ENCODE measurements at places on chromosomes 7 and 10.
A peak's percentile ranks its signal among the peaks of the same experiment; 100 is the strongest.

DNA sequence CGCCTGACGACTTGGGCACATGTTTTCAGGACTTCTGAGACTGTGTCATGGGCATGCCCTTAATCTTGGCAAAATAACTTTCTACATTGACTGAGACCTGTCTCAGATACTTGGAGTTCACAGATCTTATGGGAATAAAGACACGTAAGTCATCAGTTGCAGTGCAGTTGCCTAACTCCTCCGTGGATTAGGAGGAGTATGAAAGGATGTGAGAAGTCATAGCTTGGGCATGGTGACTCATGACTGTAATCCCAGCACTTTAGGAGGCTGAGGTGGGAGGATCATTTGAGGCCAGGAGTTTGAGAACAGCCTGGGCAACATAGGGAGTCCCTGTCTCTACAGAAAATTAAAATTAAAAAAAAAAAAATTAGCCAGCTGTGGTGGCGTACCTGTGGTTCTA lies 49.6 kb downstream of the EXOC6 start:
- H3K27me3 ChIP-seq, result no peaks in the 10 kb centered on the region
- no peak overlapping the region for H3K4me3 ChIP-seq
- no peaks in the 10 kb centered on the region for H3K36me3 ChIP-seq
- no peak for DNase-seq

- H3K27me3 ChIP-seq, result no peaks in the 10 kb centered on the region
- DNase-seq, result no peak
Observed at GRCh38 chr10:121104476-121105111, 253.4 kb downstream of the WDR11 start.

DNA sequence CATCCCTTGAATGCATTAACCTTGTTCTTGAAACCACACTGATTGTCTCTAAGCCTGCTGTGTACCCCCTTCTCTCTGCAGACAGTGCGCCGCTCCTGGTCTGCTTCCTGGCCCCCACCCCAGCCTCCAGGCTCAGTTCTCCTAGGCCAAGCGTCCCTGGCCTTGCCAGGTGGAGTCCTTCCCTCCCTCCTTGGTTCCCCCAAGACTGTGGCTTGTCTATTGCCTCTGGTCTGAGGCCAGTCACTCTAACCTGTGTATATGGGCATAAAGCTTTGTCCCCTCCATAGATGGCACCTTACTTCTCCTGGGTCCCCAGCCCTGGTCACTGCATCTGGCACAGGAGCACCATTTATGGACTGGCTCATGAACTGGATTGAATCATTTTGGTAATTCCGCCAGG lies 133.5 kb upstream of the EEPD1 start:
- no peak overlapping the region for H3K27ac ChIP-seq
- H3K36me3 ChIP-seq, result no peaks in the 10 kb centered on the region
- H3K4me3 ChIP-seq, result no peak overlapping the region
- no peaks in the 10 kb centered on the region for H3K27me3 ChIP-seq

- peaks cover 27% of the 10 kb centered on the region for H3K27me3 ChIP-seq
- peak within 1 kb of the TSS; percentile 81 for H3K4me3 ChIP-seq
- H3K27ac ChIP-seq, result peak within 1 kb of the TSS; percentile 90
- H3K4me1 ChIP-seq, result peaks cover 26% of the 10 kb centered on the region
- DNase-seq, result peak; percentile 77
Observed at GRCh38 chr10:92689663-92690210, at the start of gene HHEX. Gene HHEX, plus strand, starts transcription at chr10:92689955. Its CDS starts 32 bp downstream, at chr10:92689987.

- peaks cover 14% of the 10 kb centered on the region for H3K4me1 ChIP-seq
- no peaks in the 10 kb centered on the region for H3K36me3 ChIP-seq
- H3K4me3 ChIP-seq, result no peak overlapping the region
- peaks cover 61% of the 10 kb centered on the region for H3K27me3 ChIP-seq
- H3K27ac ChIP-seq, result no peak overlapping the region
Observed at GRCh38 chr7:1285556-1286301, 53.1 kb downstream of the UNCX start.

DNA sequence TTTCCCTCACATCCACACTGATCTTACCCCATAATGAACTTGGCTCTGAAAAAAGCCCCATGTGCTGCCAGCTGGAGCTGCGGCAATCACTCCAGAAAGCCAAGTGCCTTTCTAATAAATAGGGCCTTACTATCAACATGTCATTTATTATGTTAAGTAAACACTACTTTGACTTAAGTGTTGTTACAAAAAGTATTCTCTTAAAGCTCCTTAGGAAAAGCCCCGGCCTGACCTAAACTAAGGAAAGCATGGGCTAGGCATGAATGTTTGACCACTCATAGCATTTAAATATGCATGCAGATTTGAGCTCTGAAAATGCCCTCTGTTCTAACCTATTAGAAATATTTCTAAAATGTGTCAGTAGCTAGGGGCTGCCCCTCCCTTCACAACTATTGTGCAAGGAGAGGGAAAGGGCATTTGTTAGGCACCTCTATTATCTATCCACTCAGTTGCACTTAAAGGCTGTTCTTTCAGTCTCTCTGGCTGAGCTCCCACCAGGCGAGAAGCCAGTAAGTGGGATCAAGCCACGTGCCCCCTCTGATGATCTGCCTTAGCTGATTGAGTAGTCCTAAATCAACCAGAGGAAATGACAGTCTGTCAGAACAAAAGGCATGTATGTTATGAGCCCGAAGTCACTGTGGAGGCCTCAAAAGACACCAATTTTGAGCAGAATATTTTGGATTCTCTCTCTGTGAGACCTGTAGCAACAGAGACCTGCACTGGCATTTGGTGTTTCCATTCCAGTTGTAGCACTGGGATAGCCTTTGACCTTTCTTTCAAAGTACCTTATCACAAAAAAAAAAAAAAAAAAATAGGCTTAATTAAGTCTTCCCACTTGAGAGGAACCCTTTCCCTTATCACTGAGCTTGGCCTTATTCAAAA lies 77.1 kb downstream of the ITGB8 start:
- peaks cover 12% of the 10 kb centered on the region for H3K4me1 ChIP-seq
- H3K36me3 ChIP-seq, result no peaks in the 10 kb centered on the region
- peak; percentile 63 for DNase-seq
- H3K27ac ChIP-seq, result no peak overlapping the region

DNA sequence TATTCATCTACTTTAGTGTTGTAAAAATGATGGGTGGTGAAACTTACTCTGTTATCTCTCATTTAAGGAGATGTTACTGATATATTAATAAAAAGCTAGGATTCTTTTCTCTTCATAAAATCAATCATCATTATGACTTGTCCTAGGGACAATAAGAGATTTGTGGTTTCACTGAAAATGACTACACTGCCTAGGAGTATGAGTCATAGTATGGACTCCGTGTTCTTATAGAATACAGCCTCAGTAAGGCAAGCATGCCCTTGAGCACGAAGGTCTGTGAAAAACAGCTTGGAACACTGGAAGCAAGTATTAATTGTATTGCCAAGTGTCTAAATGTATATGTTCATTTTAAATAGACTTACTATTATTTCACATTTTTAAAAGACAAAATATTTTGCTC lies 749.2 kb upstream of the PCDH15 start:
- no peaks in the 10 kb centered on the region for H3K27me3 ChIP-seq
- H3K36me3 ChIP-seq, result no peaks in the 10 kb centered on the region
- no peak overlapping the region for H3K27ac ChIP-seq
- no peaks in the 10 kb centered on the region for H3K4me1 ChIP-seq

DNA sequence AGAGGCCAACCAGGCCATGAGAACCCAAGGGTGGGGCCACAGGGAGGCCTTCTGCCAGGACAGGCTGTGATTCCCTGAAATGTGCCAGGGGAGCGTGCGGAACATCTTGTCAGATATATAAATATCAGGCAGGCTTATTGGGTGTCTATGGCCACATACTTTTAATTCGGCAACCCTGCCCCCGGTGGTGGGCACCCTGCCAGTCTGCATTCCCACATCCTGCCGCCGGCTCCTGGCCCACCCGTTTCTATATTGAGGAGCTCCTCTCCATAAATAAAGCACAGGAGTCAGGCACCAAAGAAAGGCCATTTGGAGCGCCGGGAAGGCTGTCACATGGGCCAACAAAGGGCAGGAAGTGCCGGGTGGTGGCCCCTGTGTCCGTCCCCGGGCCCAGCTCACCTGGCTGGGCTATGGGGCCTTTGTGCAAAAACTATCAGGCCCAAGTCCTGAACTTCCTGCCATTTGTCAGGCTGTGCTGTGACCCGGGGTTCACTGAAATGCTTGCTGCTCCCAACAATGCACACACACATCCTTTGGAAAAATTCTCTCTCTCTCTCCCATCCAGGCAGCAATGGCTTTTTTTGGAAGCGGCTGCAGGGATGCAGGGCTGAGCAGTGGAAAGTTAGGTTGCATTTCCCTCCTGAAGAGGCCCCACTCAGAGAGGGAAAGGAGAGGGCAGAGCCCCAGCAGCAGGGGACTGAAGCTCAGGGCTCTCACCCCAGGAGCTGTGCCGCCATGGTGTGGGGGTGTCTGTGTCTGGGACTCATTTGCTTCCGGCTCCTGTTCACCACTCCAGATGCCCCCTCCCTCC lies 25.0 kb upstream of the PODXL start:
- no peaks in the 10 kb centered on the region for H3K36me3 ChIP-seq
- H3K4me1 ChIP-seq, result peaks cover 12% of the 10 kb centered on the region
- no peaks in the 10 kb centered on the region for H3K27me3 ChIP-seq
- DNase-seq, result peak; percentile 70
- H3K4me3 ChIP-seq, result no peak overlapping the region

GRCh38 chr10:121065330-121065729 lies 214.2 kb downstream of the WDR11 start:
- no peaks in the 10 kb centered on the region for H3K27me3 ChIP-seq
- peaks cover 1% of the 10 kb centered on the region for H3K4me1 ChIP-seq
- no peak overlapping the region for H3K4me3 ChIP-seq
- H3K36me3 ChIP-seq, result no peaks in the 10 kb centered on the region
- H3K27ac ChIP-seq, result no peak overlapping the region
- DNase-seq, result no peak

DNA sequence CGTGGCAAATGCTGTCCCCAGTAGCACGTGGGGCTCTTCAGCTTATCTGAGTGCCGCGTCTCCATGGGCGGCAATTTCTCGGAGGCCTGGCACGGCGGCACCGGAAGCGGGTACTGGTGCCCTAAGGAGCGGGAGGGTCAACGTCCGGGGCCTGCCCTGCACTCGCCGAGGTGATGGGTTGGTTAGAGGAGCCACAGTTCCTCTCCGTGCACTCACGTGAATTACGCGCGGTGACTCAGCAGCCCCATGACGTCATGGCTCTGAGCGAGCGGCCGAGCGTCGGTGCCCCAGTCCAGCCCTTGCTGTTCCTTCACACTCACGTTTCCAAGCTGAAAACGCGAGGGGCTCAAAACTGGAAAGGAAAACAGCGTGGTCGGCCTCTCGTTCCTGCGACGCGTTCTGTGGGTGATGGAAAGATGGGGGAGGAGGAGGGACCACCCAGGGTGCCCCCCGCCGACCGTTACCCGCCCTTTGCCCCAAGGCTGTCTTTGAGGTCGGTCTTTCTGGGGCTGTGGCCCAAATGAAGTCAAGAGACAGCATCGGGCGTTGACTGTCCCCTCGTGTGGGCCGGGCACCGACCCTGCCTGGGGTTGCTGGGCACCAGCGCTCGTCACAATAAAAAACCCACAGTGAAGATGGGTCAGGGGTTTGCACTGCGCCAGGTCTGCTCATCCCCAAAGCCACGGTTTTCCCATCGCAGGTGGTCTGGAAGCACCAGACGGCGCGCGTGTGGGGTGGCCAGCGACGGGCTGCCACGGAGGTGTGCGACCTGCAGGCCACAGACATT lies 70.4 kb upstream of the CFAP46 start:
- no peak overlapping the region for H3K27ac ChIP-seq
- no peaks in the 10 kb centered on the region for H3K27me3 ChIP-seq
- H3K4me1 ChIP-seq, result no peaks in the 10 kb centered on the region

DNA sequence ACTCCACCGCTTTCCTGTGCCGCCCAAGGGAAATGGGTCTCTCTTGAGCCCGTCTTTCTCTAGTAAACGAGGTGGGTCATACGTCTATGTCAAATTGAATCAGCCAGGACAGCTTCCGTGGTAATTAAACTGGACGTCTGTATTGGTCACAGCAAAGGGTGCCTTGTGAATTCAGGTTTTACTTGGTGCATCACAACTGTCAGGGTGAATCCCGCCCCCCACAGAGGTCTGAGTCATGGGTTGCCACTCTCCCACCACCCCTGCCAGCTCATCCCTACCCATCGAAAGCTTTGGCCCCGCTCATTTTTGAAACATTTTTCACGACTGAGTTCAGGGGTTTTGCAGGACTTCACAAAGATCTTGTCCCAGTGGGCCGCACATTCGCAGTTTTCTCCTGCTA lies 8.0 kb upstream of the SP8 start:
- H3K27me3 ChIP-seq, result peaks cover 76% of the 10 kb centered on the region
- H3K4me3 ChIP-seq, result no peak overlapping the region
- no peak overlapping the region for H3K27ac ChIP-seq

- DNase-seq, result no peak
- H3K36me3 ChIP-seq, result no peaks in the 10 kb centered on the region
- H3K4me1 ChIP-seq, result peaks cover 9% of the 10 kb centered on the region
- no peak overlapping the region for H3K27ac ChIP-seq
- no peak overlapping the region for H3K4me3 ChIP-seq
- H3K27me3 ChIP-seq, result no peaks in the 10 kb centered on the region
Observed at GRCh38 chr7:80731281-80731680, 92.8 kb downstream of the CD36 start.

DNA sequence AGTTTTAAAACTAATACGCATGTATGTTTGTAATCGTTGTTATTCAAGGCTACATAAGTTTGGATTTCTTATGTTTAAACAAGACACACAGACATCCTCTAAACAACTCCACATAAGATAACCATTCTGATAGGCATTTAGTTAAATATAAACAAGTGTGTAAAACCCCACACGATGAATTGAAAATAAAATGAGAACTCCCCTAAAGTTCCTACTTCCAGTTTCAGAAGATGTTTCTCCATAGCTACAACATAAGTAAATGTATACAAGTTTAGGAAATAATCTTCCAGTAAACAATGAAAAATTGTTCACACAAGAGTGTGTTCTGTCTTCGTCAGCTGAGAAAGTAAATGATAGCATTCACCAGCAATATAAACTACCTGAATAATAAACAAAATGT lies 246.8 kb downstream of the RNLS start:
- no peaks in the 10 kb centered on the region for H3K4me1 ChIP-seq
- H3K27me3 ChIP-seq, result no peaks in the 10 kb centered on the region
- DNase-seq, result no peak
- H3K36me3 ChIP-seq, result no peaks in the 10 kb centered on the region
- H3K27ac ChIP-seq, result no peak overlapping the region

DNA sequence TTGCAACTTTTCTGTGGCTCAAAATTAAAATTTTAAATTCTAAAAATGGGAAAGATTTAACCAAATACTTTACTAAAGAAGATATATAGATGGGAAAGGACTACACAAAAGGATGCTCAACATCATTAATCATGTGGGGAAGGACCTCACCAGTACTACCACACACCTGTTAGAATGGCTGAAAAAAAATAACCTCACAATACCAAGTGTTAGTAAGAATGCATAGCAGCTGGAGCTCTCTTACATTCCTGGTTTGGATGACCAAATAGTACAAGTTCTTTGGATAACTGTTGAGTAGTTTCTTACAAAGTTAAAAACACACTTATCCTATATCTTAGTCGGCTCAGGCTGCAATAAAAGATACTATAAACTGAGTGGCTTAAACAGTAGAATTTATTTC lies 33.9 kb downstream of the LIPJ start:
- H3K36me3 ChIP-seq, result no peaks in the 10 kb centered on the region
- H3K4me1 ChIP-seq, result no peaks in the 10 kb centered on the region
- H3K27ac ChIP-seq, result no peak overlapping the region
- no peaks in the 10 kb centered on the region for H3K27me3 ChIP-seq
- DNase-seq, result no peak
